Activated naive CD8-positive, alpha-beta T cell treated with anti-CD3 and anti-CD28 coated beads, Interleukin-2, amount 10 ng/mL, durations not matched to agents 7 days and 5 days (primary cell): ENCODE measurements at places on chromosomes 7 and 10. TPM values are rescaled to one million over a fixed set of nuclear protein-coding genes. Genes with fewer than 3 reads are reported as not detected.

DNA sequence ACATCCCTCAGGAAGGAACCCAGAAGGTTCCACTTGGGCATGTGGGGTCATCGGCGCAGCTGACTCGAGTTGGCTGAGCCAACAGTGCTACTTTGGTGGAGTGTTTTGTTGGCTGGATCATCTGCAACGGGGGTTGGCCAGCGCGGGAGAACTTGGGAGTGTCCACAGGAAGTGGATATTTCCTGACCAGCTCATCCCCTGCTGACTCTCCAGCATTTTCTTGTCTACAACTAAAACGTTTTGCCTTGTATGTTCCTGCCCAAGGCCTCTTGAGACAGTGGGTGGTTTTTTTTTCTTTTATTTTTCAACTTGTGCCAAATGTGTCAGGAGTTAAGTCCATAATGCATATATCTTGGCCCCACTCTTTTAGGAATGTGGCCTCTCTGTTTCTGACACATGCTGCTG, 208.6 kb downstream of the ZNF365 start:
- no peaks in the 10 kb centered on the region for H3K36me3 ChIP-seq
- no peak for DNase-seq
- H3K4me3 ChIP-seq: no peak overlapping the region
- peaks cover 3% of the 10 kb centered on the region for H3K4me1 ChIP-seq
- H3K27me3 ChIP-seq: no peaks in the 10 kb centered on the region

DNA sequence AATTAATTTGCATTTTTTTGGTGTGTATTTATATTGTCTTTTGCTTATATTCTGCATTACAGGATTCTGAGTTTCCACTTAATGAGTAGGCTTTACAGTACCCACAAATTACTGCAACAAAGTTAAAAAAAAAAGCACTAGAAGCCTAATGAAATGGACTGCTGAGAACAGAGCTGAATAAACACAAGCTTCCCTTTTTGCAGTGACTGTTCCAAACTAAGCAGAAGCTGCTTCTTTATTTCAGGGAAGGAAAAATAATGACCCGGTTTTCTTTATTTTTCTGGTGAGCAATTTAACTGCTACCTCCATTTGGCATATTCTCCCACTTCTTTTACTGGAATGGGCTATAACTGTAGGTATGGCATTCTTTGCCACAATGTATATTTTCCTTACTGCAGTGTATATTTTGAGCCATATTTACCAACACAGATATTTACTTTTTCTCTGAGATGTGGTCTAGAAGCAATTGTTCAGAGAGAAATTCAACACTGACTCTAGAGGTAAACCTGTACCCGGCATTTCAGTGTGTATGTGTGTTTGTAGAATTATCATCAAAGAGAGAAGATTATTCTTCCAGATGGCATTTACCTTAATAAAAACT, 56.9 kb downstream of the HDAC9 start:
- no peak overlapping the region for H3K4me3 ChIP-seq
- H3K4me1 ChIP-seq: no peaks in the 10 kb centered on the region
- DNase-seq: no peak
- H3K27me3 ChIP-seq: no peaks in the 10 kb centered on the region
- H3K36me3 ChIP-seq: no peaks in the 10 kb centered on the region

- no peaks in the 10 kb centered on the region for H3K4me1 ChIP-seq
- H3K27me3 ChIP-seq: no peaks in the 10 kb centered on the region
- H3K4me3 ChIP-seq: no peak overlapping the region
- no peak overlapping the region for H3K27ac ChIP-seq
- DNase-seq: no peak
Observed at GRCh38 chr10:21393931-21394330, 131.6 kb downstream of the SKIDA1 start.

- peaks cover 80% of the 10 kb centered on the region for H3K27me3 ChIP-seq
Observed at GRCh38 chr7:114083166-114084001, 164.6 kb upstream of the PPP1R3A start.

- H3K4me1 ChIP-seq: no peaks in the 10 kb centered on the region
- H3K4me3 ChIP-seq: no peak overlapping the region
- no peaks in the 10 kb centered on the region for H3K36me3 ChIP-seq
- no peak for DNase-seq
- no peak overlapping the region for H3K27ac ChIP-seq
Observed at GRCh38 chr7:157737151-157738065, 400.6 kb downstream of the DNAJB6 start.

DNA sequence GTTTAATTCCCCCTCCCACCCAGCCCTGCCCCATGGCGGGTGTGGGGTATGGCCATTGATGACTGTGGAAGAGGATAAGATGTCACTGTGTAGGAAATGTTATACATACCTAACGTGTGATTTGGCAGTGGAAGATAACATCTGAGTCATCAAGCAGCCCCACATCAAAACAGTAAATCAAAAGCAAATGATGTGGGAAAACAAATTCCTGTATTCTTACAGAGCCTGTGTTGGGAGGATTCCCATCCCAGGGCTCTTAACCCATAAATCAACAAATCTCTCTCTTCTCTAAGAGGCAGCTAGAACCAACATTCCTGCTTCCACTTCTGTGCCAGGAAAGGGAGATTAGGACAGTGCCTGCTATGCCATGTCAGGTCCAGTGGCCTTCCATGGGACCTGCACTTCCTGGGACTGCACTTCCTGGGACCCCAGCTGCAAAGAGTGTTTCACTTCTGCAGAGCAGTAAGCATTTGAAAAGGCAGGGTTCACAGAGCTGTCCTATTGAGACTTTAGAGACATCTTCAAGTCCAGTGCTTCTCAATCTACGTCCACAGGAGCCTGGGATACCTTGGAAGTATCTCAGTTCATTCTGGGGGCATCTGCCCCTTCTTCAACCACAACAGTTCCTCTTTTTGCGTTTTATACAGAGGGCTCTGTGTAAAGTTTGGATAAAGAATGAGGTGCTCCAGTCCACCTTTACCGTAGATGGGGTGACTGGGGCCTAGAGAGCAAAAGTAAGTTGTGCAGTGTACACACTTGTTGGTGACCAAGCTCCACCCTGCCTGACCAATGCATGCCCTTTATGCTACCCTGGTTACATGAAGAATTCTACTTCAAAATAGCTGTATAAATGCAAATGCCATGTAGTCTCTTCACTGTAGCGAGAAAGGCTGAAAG, 45.7 kb downstream of the ATXN7L1 start:
- H3K27ac ChIP-seq: no peak overlapping the region
- H3K4me1 ChIP-seq: no peaks in the 10 kb centered on the region
- no peak overlapping the region for H3K4me3 ChIP-seq
- H3K27me3 ChIP-seq: no peaks in the 10 kb centered on the region

GRCh38 chr10:10734356-10735064, 283.2 kb upstream of the CELF2 start:
- DNase-seq: no peak
- H3K4me3 ChIP-seq: no peak overlapping the region
- H3K36me3 ChIP-seq: no peaks in the 10 kb centered on the region
- peaks cover 4% of the 10 kb centered on the region for H3K27me3 ChIP-seq

GRCh38 chr10:61176424-61176823, 232.4 kb upstream of the RHOBTB1 start:
- no peak overlapping the region for H3K4me3 ChIP-seq
- DNase-seq: no peak
- no peaks in the 10 kb centered on the region for H3K27me3 ChIP-seq
- H3K27ac ChIP-seq: no peak overlapping the region
- H3K4me1 ChIP-seq: no peaks in the 10 kb centered on the region
- no peaks in the 10 kb centered on the region for H3K36me3 ChIP-seq

- H3K27me3 ChIP-seq: no peaks in the 10 kb centered on the region
- no peak for DNase-seq
- H3K4me3 ChIP-seq: no peak overlapping the region
Observed at GRCh38 chr10:121102706-121103105, 251.5 kb downstream of the WDR11 start.

DNA sequence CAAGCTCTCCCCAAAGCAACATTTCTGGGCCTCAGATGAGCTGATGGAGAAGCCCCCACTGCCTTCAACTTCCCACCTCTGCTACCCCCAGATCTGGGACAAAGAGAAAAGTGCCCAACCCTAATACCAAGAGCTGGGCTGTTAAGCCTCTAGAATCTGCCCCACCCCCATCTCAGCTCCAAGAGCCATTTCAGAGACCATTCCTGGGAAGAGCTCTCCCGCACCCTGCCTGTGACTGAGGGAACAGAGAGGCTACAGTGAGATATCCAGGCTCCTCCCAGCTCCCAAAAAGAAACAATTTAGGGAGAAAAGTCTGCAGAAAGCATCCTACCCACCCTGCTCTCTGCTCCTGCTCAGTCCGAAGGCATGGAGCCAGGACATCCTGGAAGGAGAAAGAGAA, 2.5 kb upstream of the KCNH2 start:
- H3K27me3 ChIP-seq: peaks cover 79% of the 10 kb centered on the region
- H3K36me3 ChIP-seq: peaks cover 1% of the 10 kb centered on the region
- H3K27ac ChIP-seq: no peak overlapping the region

- H3K36me3 ChIP-seq: no peaks in the 10 kb centered on the region
- no peak overlapping the region for H3K4me3 ChIP-seq
- H3K27ac ChIP-seq: no peak overlapping the region
- peaks cover 10% of the 10 kb centered on the region for H3K27me3 ChIP-seq
Observed at GRCh38 chr7:93883078-93883916, 7.3 kb downstream of the TFPI2 start.

DNA sequence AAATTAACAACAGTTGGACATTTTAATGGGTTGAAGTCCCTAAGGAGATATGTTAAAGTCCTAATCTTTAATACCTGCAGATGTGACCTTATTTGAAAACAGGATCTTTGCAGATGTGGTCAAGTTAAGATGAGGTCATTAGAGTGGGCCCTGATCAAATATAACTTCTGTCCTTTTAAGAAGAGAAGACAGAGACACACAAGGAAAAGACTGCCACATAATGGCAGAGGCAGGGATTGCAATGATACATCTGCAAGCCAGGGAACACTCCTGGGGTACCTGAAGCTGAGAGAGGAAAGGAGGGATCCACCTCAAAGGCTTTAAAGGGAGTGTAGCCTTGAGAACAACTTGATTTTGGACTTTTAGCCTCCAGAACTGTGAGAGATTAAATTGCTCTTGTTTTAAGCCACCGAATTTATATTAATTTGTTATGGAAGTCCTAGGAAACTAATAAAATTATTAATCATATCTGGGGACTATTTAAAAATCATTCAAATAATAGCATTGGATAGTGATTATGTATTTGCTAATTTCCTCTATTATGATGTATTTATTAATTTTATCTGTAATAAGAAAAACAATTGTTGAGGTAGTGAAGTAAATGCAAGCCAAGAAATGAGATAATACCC, 700.0 kb upstream of the PCDH15 start:
- no peaks in the 10 kb centered on the region for H3K36me3 ChIP-seq
- no peaks in the 10 kb centered on the region for H3K4me1 ChIP-seq
- H3K27ac ChIP-seq: no peak overlapping the region
- H3K27me3 ChIP-seq: no peaks in the 10 kb centered on the region
- no peak overlapping the region for H3K4me3 ChIP-seq
- DNase-seq: no peak

DNA sequence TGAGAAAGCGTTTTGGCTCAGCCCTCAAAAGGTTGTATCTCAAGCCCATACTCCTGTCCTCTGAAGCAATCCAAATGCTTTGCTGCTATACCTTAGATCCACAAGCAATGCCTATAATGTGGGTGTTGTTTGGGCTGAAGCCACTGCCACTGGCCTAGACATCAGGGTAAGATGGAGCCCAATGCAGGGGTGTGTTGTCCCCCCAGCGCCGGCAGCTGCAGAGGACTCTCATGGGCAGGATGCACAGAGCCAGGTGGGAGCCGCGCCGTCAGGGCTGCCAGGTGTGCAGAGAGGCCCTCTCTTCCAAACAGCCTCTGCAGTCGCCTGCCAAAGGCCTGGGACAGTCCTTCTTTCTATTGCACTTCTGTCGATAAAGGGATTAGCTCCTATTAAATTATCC, 205.2 kb upstream of the SHH start:
- peaks cover 7% of the 10 kb centered on the region for H3K36me3 ChIP-seq
- H3K27ac ChIP-seq: no peak overlapping the region
- H3K4me1 ChIP-seq: peaks cover 10% of the 10 kb centered on the region
- H3K4me3 ChIP-seq: no peak overlapping the region

DNA sequence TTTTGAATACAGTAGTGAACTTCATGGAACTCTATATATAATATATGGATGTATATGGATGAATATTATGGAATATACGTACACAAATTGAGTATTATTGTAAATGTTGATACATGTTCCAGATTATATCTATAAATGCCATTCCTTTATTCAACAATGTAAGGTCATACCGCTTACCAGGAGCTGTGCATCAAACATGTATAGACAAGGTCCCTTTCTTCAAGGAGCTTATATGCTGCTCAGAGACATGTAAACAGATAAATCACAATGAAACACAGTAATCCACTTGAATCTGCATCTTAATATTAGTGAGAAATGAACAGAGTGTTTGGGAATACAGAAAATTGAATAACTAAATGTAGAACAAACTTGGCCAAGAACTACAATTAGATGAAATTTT, 898 bp upstream of the SEM1 start:
- peaks cover 18% of the 10 kb centered on the region for H3K4me1 ChIP-seq
- H3K36me3 ChIP-seq: peaks cover 6% of the 10 kb centered on the region
- no peak for DNase-seq
- H3K4me3 ChIP-seq: no peak overlapping the region

GRCh38 chr7:102439963-102440795, 6.8 kb downstream of the ORAI2 start:
- no peak overlapping the region for H3K4me3 ChIP-seq
- H3K4me1 ChIP-seq: peaks cover 6% of the 10 kb centered on the region
- no peak overlapping the region for H3K27ac ChIP-seq
- H3K27me3 ChIP-seq: no peaks in the 10 kb centered on the region

GRCh38 chr10:93060887-93061593, 442 bp downstream of the CYP26C1 start:
- H3K4me1 ChIP-seq: peaks cover 13% of the 10 kb centered on the region
- no peak for DNase-seq
- H3K27ac ChIP-seq: no peak overlapping the region
- H3K27me3 ChIP-seq: peaks cover 44% of the 10 kb centered on the region
- peaks cover 2% of the 10 kb centered on the region for H3K36me3 ChIP-seq

DNA sequence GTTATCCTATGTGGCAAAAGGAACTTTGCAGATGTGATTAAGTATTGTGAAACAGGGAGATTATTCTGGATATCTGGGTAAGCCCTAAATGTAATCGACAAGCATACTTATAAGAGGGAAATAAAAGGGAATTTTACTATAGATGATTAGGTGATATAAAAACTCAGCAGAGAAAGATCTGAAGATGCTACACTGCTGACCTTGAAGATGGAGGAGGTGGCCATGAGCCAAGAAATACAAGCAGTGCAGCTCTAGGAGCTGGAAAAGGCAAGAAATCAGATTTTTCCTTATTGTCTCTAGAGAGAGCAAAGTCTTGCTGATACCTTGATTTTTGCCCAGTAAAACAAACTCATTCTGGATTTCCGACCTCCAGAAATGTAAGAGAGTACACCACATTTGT, 67.7 kb downstream of the BRAF start:
- H3K36me3 ChIP-seq: peaks cover 8% of the 10 kb centered on the region
- DNase-seq: no peak
- H3K4me1 ChIP-seq: peaks cover 1% of the 10 kb centered on the region
- no peak overlapping the region for H3K4me3 ChIP-seq

Gene TBC1D12
- 0.14 TPM for total RNA-seq

Gene EVX1
- not detected for total RNA-seq

Gene SLC39A12
- not detected for total RNA-seq

Gene MYO3A
- not detected for total RNA-seq

Gene ZPBP
- total RNA-seq: not detected

Gene PRSS1
- total RNA-seq: not detected

Gene OR2A7
- total RNA-seq: 2.1 TPM
